T-helper 17 cell (primary cell): ENCODE measurements at places on chromosomes 13 and 19.

GRCh38 chr13:37134411-37135041 is 29.1 kb upstream of the CSNK1A1L start:
- DNase-seq, result no peak
- peaks cover 4% of the 10 kb centered on the region for H3K27me3 ChIP-seq
- no peaks in the 10 kb centered on the region for H3K4me1 ChIP-seq
- H3K36me3 ChIP-seq, result no peaks in the 10 kb centered on the region
- H3K4me3 ChIP-seq, result no peak overlapping the region

DNA sequence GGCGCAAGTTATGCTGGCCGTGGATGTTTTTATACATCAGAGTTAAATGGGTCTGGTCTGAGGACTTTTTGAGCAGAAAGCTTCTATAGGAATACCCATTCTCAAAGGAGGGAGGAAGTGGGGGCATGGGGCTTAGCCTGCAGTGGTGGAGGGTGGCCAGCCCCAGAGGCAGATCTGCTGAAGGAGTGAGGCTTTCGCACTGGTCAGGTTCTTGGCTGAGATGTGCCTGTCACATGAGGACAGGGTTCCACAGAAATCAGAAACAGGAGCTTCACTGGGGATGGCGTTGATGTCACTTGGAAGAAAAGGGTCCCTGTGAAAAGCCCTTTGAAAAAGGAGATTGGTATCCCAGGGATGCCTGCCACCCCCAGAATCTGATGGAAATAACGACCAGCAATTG is 100.7 kb upstream of the MCF2L start:
- H3K36me3 ChIP-seq, result peaks cover 10% of the 10 kb centered on the region
- H3K4me3 ChIP-seq, result no peak overlapping the region
- no peak for DNase-seq
- no peaks in the 10 kb centered on the region for H3K27me3 ChIP-seq

DNA sequence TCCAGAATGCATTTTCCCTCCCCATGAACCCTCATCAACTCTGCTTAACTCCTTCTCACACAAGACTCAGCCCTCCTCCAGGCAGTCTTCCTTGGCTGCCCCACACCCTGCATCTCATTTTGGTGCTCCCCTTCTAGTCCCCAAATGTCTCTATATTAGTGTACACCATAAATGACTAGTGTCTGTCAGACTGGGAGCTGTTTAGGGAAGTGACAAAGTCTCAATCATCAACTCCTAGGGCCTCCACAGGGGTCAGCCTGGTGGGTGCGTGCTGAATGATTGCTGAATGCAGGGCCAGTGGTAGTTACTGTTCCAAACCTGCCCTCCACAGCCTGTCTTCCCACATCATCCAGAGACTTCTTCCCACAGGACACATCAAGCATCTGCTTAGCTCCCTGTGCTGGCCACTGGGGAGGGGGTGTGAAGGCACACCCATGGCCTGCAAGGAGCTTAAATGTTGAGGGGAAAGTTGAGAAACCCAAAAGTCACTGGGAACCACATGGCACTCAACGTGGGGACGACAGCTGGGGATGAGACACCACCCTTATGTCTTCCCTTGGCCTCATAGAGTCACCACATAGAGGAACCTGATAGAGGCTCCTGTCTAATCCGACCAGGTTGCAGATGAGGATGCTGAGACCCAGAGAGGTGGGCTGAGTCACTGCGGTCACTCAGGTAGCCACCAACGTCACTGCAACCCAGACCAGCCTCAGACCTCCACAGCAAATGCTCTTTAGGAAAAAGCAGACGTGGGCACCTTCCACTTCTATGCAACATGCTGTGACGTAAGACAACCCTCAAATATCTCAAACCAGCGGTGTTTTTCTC is 79.3 kb upstream of the TM9SF2 start:
- H3K4me1 ChIP-seq, result peaks cover 45% of the 10 kb centered on the region
- DNase-seq, result no peak
- H3K36me3 ChIP-seq, result no peaks in the 10 kb centered on the region
- H3K27ac ChIP-seq, result peak overlapping the region; percentile 34

DNA sequence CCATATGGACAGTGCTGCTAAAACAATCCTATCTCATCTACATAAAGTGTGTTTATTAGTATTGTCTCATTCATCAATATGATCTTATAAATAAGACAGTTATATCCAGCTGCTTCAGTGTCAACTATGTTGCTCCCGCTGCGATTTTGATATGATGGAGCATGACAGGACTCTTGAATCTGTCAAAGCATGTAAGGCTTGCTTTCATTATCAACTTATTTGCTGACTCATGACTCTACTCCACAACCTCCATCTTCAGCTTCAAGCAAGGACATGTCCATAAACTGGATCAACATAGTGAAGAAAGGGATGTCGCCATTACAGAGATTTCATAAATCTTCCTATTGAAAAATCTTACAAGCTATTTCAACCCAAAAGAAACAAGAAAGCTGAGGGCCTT is 2812.6 kb downstream of the PCDH9 start:
- no peaks in the 10 kb centered on the region for H3K4me1 ChIP-seq
- H3K27me3 ChIP-seq, result no peaks in the 10 kb centered on the region
- no peak overlapping the region for H3K27ac ChIP-seq
- no peak overlapping the region for H3K4me3 ChIP-seq
- no peaks in the 10 kb centered on the region for H3K36me3 ChIP-seq

DNA sequence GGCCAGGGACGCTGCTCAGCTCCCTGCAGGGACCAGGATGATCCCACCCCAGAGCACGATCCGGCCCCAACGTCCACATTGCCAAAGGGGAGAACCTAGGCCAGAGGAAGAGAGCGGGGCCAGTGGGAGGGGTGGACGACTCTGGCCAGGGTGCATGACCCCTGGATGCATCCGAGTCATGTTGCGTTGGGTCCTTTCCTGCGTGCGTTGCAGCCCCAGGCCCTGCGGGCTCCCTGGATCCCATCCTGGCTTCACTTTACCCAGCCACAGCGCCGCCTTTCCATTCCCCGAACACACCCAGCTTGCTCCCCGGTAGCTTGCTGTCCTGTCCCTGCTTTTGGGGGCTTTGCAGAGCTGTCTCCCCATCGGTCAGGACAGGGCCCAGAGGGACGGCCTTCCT is 10.5 kb downstream of the PLIN4 start:
- no peaks in the 10 kb centered on the region for H3K27me3 ChIP-seq
- H3K4me3 ChIP-seq, result no peak overlapping the region
- no peak for DNase-seq

DNA sequence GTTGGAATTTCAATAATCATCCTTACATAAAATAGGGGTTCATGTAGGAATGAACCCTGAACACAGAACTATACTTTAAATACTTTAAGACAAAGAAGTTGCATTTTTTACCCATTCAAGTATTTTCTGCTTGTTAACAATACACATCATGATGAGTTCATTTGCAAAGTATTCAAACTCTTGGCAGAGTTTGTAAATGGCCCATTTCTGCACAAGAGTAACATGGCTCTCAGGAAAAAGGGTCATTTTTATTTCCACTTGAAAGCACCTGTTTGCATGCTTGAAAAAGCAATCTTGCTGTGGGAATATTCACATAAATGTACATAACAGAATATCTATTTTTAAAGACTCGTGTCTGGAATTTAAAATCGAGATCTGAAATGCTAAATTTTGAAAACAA is 18.1 kb downstream of the ESD start:
- H3K4me3 ChIP-seq, result no peak overlapping the region
- H3K36me3 ChIP-seq, result peaks cover 6% of the 10 kb centered on the region
- no peak for DNase-seq

- H3K4me3 ChIP-seq, result no peak overlapping the region
- no peak for DNase-seq
- no peaks in the 10 kb centered on the region for H3K27me3 ChIP-seq
- H3K27ac ChIP-seq, result no peak overlapping the region
Observed at GRCh38 chr13:98962901-98963590, 14.8 kb downstream of the DOCK9 start.

- H3K4me3 ChIP-seq, result peak within 1 kb of the TSS; percentile 96
- peak within 1 kb of the TSS; percentile 84 for H3K27ac ChIP-seq
- DNase-seq, result peak; percentile 76
Observed at GRCh38 chr19:6530386-6531162, at the start of gene TNFSF9. TNFSF9 (plus strand) TSS chr19:6531026; CDS start chr19:6531037, 11 bp downstream.

GRCh38 chr13:35014606-35015213 is 72.6 kb downstream of the NBEA start:
- H3K4me1 ChIP-seq, result peaks cover 2% of the 10 kb centered on the region
- no peaks in the 10 kb centered on the region for H3K36me3 ChIP-seq
- no peak overlapping the region for H3K27ac ChIP-seq
- DNase-seq, result no peak
- H3K27me3 ChIP-seq, result no peaks in the 10 kb centered on the region

GRCh38 chr13:75363371-75363770 is 118.6 kb downstream of the TBC1D4 start:
- no peak overlapping the region for H3K27ac ChIP-seq
- H3K27me3 ChIP-seq, result peaks cover 13% of the 10 kb centered on the region
- no peak for DNase-seq
- no peak overlapping the region for H3K4me3 ChIP-seq
- peaks cover 4% of the 10 kb centered on the region for H3K4me1 ChIP-seq
- H3K36me3 ChIP-seq, result no peaks in the 10 kb centered on the region

- H3K4me3 ChIP-seq, result no peak overlapping the region
- no peaks in the 10 kb centered on the region for H3K36me3 ChIP-seq
- peaks cover 15% of the 10 kb centered on the region for H3K27me3 ChIP-seq
- DNase-seq, result no peak
- H3K4me1 ChIP-seq, result peaks cover 7% of the 10 kb centered on the region
- no peak overlapping the region for H3K27ac ChIP-seq
Observed at GRCh38 chr19:11284515-11284914, 11.4 kb upstream of the TSPAN16 start.

- no peaks in the 10 kb centered on the region for H3K27me3 ChIP-seq
- peaks cover 43% of the 10 kb centered on the region for H3K4me1 ChIP-seq
- H3K4me3 ChIP-seq, result no peak overlapping the region
- no peak overlapping the region for H3K27ac ChIP-seq
Observed at GRCh38 chr19:30001301-30001700, 59.3 kb downstream of the URI1 start.

- H3K4me3 ChIP-seq, result peak within 1 kb of the TSS; percentile 52
- H3K36me3 ChIP-seq, result peaks cover 5% of the 10 kb centered on the region
- H3K4me1 ChIP-seq, result peaks cover 26% of the 10 kb centered on the region
- H3K27ac ChIP-seq, result no peak within 1 kb of the TSS
- H3K27me3 ChIP-seq, result peaks cover 42% of the 10 kb centered on the region
Observed at GRCh38 chr19:53881482-53882390, at the start of gene PRKCG. PRKCG (plus strand) TSS chr19:53882197; CDS start chr19:53882495, 298 bp downstream.

GRCh38 chr13:75329723-75330122 is 152.2 kb downstream of the TBC1D4 start:
- H3K4me3 ChIP-seq, result no peak overlapping the region
- H3K27me3 ChIP-seq, result no peaks in the 10 kb centered on the region
- no peak for DNase-seq

DNA sequence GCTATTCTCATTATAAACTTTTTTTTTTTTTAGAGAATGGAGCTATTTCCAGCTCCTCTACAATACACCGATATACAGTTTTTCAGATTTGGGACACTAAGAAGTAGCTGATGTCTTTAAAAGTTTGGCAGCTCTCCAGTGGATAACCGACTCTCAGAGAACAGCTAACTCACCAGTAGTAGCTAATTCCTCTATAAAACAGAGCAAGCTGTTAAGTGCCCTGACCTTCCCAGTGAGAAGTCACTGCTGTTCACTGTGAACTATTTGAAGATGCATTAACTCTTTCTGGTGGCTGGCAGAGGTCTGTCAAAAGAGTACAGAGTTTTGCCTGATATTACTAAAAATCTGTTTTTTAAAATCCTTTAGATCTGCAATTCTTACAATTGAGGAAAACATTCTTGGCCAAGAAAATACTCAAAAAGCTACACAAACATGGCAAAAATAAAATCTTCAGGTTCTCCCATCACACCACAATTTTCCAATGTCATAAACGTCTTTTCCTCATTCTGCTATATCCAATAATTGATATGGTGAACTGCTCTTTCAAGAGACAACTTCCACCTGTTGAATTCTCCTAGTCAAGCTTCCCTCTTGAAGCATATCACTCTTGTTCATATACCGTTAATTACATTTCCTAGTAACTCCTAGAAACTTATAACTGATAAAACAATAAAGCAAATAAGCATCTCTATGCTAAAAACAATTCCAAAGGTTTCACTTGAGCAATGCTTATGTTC is 44.2 kb downstream of the TBC1D4 start:
- H3K4me1 ChIP-seq, result no peaks in the 10 kb centered on the region
- H3K27me3 ChIP-seq, result peaks cover 34% of the 10 kb centered on the region
- no peak for DNase-seq
- H3K4me3 ChIP-seq, result no peak overlapping the region
- H3K27ac ChIP-seq, result no peak overlapping the region

DNA sequence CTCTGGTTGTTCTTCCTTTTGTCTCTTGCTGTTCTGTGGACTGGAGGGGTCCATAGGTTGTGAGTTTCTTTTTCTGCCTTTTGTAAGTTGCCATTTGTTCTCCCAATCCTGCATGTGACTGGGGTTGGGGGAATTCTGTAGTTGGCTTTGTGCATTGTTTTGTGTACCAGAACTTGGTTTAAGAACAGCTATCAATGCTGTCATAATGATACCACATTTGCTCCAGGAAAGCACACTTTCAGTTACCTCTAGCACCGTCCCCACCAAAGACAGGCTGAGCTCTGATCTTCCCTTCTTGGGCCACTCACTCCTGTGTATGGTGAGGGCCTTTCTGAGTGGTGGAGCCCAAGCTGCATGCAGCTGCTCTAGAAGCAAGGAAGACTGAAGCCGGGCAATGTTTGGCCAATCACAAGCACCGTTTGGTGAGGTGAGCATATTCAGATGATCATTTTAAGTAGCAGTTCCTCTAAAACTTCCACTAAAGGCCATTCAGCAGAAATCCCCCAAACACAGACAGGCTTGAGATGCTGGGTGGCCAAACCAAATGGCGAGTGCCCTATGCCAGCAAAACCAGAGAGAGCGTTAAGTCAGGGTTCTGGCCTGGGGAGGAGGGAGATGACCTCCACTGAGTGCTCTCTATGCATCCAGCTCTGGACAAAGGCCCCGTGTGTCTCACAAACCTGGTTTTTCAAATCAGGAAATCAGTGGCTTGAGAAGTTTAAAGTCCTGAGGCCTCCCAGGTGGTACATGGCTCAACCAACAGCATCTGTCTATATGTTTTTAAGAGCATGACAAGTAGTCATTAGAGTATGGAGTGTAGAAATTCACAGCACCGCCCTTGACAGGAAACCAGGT is 120.7 kb upstream of the SPATA13 start:
- H3K36me3 ChIP-seq, result no peaks in the 10 kb centered on the region
- peak overlapping the region; percentile 24 for H3K27ac ChIP-seq
- no peak for DNase-seq
- H3K4me3 ChIP-seq, result no peak overlapping the region

GRCh38 chr19:1263188-1263587 is 5.9 kb upstream of the CIRBP start:
- H3K27ac ChIP-seq, result peak overlapping the region; percentile 96
- H3K27me3 ChIP-seq, result no peaks in the 10 kb centered on the region
- no peak for DNase-seq
- H3K4me3 ChIP-seq, result peak overlapping the region; percentile 67
- peaks cover 43% of the 10 kb centered on the region for H3K4me1 ChIP-seq

DNA sequence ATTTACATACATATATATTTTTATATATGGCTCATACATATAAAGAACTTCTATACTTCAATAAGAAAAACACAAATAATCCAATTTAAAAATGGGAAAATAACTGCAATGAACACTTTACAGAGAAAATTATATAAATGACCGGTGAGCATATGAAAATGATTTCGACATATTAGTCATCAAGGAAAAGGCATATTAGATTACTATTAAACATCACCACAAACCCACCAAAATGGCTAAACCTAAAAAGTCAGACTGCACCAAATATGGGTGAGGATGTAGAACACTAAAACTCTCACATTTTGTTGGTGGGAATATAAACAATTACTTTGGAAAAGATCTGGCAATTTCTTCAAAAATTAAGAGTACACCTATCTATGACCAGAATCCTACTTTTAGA is 316.2 kb downstream of the ENOX1 start:
- H3K4me3 ChIP-seq, result no peak overlapping the region
- H3K36me3 ChIP-seq, result no peaks in the 10 kb centered on the region
- no peak overlapping the region for H3K27ac ChIP-seq
- peaks cover 31% of the 10 kb centered on the region for H3K27me3 ChIP-seq
- DNase-seq, result no peak
